ENCODE measurements at places on chromosomes 13 and 19.

DNA sequence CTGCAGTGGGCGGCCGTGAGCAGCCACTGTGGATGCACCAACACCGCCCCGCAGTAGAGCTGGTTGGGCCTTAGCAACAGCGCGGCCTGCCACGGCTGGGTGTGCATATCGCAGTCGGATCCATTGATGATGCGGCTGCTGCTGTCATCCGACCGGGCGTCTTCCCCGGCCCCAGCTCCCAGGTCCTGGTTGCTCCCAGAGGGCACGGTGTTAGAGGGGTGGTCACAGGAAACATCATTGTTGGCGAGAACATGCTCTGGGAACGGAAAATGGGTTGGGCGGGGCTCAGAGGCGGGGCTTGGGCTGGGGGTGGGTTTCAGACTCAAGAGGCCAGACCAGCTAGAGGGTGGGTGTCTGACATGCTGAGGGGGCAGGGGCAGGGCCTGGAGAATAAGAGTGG lies 3.0 kb downstream of the KLK5 start:
- no peaks in the 10 kb centered on the region for H3K27me3 ChIP-seq
- no peak overlapping the region for H3K27ac ChIP-seq
- no peaks in the 10 kb centered on the region for H3K36me3 ChIP-seq
- no peaks in the 10 kb centered on the region for H3K4me1 ChIP-seq
- no peak for DNase-seq

GRCh38 chr19:1001538-1002166 lies 1.4 kb downstream of the GRIN3B start:
- no peak overlapping the region for H3K4me3 ChIP-seq
- no peak overlapping the region for H3K27ac ChIP-seq
- H3K27me3 ChIP-seq, result no peaks in the 10 kb centered on the region
- H3K36me3 ChIP-seq, result no peaks in the 10 kb centered on the region

- H3K36me3 ChIP-seq, result no peaks in the 10 kb centered on the region
- H3K4me3 ChIP-seq, result no peak overlapping the region
- no peak overlapping the region for H3K27ac ChIP-seq
- DNase-seq, result no peak
- H3K27me3 ChIP-seq, result no peaks in the 10 kb centered on the region
Observed at GRCh38 chr13:98103531-98103930, 39.4 kb upstream of the FARP1 start.

DNA sequence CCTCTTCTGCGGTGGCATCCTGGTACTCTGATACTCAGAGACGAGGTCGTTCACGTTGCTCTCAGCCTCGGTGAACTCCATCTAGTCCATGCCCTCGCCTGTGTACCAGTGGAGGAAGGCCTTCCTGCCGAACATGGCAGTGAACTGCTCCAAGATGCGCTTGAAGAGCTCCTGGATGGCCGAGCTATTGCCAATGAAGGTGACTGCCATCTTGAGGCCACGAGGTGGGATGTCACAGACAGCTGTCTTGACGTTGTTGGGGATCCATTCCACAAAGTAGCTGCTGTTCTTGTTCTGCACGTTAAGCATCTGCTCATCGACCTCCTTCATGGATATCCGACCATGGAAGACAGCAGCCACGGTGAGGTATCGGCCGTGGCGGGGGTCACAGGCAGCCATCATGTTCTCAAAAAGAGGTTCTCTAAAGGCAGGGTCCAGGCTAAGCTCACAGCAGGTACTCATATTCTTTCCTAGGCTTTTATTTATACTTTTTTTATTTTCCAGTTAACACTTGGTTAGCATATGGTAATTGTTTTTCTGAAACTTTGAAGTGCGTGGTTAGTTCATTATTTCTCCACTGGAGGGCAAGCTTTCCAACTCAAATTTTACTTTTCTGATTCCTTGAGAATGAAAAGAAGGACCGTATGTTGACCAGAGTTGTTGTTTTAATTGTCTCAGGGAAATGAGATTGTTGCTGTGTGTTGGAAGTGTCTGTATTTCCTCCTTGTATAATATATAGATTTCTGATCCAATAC lies 72.4 kb upstream of the RGCC start:
- no peak overlapping the region for H3K4me3 ChIP-seq
- H3K27ac ChIP-seq, result no peak overlapping the region
- H3K36me3 ChIP-seq, result no peaks in the 10 kb centered on the region
- no peaks in the 10 kb centered on the region for H3K4me1 ChIP-seq

GRCh38 chr13:44117351-44117750 lies 237.6 kb downstream of the LACC1 start:
- H3K27me3 ChIP-seq, result no peaks in the 10 kb centered on the region
- H3K36me3 ChIP-seq, result no peaks in the 10 kb centered on the region
- peaks cover 23% of the 10 kb centered on the region for H3K4me1 ChIP-seq
- no peak overlapping the region for H3K4me3 ChIP-seq
- peak; percentile 11 for DNase-seq

DNA sequence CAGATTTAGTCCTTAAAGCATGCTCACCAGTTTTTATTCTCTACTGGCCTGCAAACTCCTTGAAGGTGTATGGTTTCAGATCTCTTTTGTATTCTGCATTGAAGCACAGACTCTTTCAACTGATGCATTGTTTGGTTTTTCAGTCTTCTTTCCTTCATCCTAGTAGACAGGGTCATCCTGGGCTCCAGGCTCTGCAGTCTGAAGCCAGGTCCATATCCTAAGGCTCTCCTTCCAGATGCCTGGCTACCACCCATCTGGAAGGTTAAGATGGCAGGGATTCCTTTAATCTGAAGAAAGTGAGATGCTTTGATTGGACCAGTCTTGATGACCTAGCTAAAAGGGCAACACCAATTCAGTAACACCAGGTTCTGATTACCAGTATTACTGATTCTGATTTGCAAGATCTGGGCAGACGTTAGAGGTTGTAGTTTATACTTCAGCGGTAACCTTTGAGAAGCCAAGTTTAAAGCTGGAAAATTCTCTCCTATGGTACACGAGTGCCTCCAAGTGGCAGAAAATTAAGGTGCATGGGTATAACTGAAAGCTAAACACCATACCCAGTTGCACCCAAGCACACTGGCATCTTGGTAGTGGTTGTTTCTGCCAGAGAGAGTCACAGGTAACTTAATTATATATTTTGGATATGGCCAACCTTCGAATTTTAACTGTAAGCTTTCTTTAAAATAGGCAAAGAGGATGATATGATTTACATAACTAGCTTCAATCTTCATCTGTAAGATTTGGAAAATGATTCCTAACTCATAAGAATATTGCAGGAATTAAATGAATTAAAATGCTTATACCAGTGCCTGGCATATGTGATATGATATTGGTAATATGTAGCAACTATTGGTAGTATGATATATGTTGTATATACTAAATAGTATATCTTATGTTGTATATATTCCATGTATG lies 1651.9 kb upstream of the MIR17HG start:
- no peak overlapping the region for H3K27ac ChIP-seq
- H3K27me3 ChIP-seq, result no peaks in the 10 kb centered on the region
- H3K4me1 ChIP-seq, result no peaks in the 10 kb centered on the region

Measured in B cell (primary cell).